Right lobe of liver (tissue), 6 donors: ENCODE measurements at places on chromosomes 3 and 15. TPM values are rescaled to one million over a fixed set of nuclear protein-coding genes. Genes with fewer than 3 reads are reported as not detected.

DNA sequence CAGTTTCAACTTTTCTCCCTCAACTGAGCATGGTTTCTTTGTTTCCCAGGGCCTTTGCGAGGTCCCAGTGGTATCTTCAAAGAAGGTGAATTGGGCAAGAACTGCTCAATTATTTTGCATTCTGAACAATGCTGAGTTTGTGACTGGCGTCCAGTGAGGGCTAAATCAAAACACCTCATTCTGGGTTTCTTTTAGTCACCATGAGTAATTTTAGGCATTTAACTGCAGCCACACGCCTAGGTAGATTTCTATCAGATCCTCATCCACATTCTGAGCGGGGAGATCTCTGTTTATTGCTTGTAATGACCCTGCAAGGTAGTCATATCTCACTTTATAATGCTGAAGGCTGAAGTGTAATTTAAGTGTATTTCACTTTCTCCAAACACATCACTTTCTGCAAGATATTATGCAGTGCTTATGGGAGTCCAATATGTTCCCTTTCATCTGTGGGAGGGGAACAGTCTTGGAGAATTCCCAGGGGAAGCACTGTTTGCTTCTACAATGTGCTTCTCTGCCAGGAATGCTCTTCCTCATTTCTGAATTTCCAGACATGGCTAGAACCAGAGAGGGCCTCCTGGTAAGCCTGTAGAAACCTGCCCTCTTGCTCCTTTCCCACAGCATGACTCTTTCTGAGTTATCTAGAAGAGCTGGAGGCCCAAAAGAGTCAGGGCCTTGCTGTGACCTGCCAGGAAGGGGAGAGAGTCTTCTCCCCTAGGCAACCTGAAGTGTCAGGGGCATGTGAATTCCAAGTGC is 91.7 kb downstream of the FRMD4B start:
- DNase-seq = no peak
- H3K36me3 ChIP-seq = no peaks in the 10 kb centered on the region
- H3K27ac ChIP-seq = no peak overlapping the region
- H3K4me1 ChIP-seq = no peaks in the 10 kb centered on the region
- H3K27me3 ChIP-seq = no peaks in the 10 kb centered on the region
- no peak overlapping the region for H3K4me3 ChIP-seq

DNA sequence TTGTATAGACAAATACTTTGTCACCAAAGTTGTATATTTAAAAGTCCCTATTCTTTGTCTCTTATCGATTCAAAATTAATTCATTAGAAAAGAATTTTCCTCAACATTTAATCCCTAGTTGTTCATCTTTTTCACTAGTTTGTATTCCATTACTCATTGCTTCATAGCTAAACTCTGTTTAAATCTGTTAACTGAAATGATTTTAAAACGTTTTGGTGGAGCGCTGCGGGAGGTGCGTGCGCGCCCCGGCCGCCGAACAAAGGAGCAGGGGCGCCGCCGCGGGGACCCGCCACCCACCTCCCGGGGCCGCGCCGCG is 56.4 kb upstream of the GOLGA8A start:
- no peaks in the 10 kb centered on the region for H3K36me3 ChIP-seq
- H3K27ac ChIP-seq = no peak overlapping the region
- no peaks in the 10 kb centered on the region for H3K27me3 ChIP-seq
- H3K4me3 ChIP-seq = no peak overlapping the region

DNA sequence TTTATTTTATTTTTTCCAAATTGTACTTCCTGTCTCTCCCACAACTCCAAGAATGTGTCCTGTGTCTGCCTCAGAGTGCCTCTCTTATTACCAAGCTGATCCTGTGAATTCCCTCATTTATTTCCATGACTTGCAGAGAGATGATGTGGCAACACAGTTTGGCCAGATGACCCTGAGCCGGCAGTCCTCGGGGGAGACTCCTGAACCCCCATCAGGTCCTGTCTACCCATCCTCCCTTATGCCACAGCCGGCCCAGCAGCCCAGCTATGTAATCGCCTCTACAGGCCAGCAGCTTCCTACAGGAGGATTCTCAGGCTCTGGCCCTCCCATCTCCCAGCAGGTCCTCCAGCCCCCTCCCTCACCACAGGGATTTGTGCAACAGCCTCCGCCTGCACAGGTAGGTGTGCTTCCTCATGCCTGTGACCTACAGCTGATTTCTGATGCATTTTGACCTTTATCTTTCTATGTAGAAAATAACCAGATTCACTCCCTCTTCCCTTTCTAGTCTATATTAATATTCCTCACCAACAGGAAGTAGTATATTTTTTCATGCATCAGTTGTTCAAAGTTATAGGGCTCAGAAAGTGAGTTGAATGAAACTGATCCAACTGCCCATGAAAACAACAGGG is 100.0 kb downstream of the ARPP21 start:
- no peak for DNase-seq
- no peak overlapping the region for H3K4me3 ChIP-seq
- H3K27ac ChIP-seq = no peak overlapping the region
- no peaks in the 10 kb centered on the region for H3K36me3 ChIP-seq
- H3K4me1 ChIP-seq = no peaks in the 10 kb centered on the region

GRCh38 chr3:76177610-76178009 is 392.3 kb upstream of the ZNF717 start:
- no peak overlapping the region for H3K27ac ChIP-seq
- no peaks in the 10 kb centered on the region for H3K4me1 ChIP-seq
- no peak overlapping the region for H3K4me3 ChIP-seq
- no peak for DNase-seq
- no peaks in the 10 kb centered on the region for H3K27me3 ChIP-seq

GPR62 gene
- 0.37 TPM for total RNA-seq

GRCh38 chr15:68424754-68425390 is 7.1 kb downstream of the ITGA11 start:
- H3K4me1 ChIP-seq = no peaks in the 10 kb centered on the region
- DNase-seq = no peak
- no peak overlapping the region for H3K27ac ChIP-seq

- no peak overlapping the region for H3K27ac ChIP-seq
- H3K27me3 ChIP-seq = no peaks in the 10 kb centered on the region
- no peak overlapping the region for H3K4me3 ChIP-seq
- no peaks in the 10 kb centered on the region for H3K4me1 ChIP-seq
These were observed 11.4 kb upstream of the PRR20G start for GRCh38 chr3:127299276-127299675.

- no peak overlapping the region for H3K27ac ChIP-seq
- H3K36me3 ChIP-seq = no peaks in the 10 kb centered on the region
- no peaks in the 10 kb centered on the region for H3K4me1 ChIP-seq
- no peak overlapping the region for H3K4me3 ChIP-seq
These were observed 303.4 kb upstream of the ROPN1 start for GRCh38 chr3:124295362-124295761.

- no peaks in the 10 kb centered on the region for H3K36me3 ChIP-seq
- no peaks in the 10 kb centered on the region for H3K27me3 ChIP-seq
- H3K4me1 ChIP-seq = peaks cover 7% of the 10 kb centered on the region
These were observed 4.2 kb downstream of the RARB start for GRCh38 chr3:25432176-25432720.

- H3K27me3 ChIP-seq = no peaks in the 10 kb centered on the region
- H3K4me3 ChIP-seq = no peak overlapping the region
- no peak overlapping the region for H3K27ac ChIP-seq
- H3K36me3 ChIP-seq = no peaks in the 10 kb centered on the region
- no peak for DNase-seq
- H3K4me1 ChIP-seq = no peaks in the 10 kb centered on the region
These were observed 7.7 kb upstream of the RAB27A start for GRCh38 chr15:55297315-55297714.

- no peak overlapping the region for H3K27ac ChIP-seq
- DNase-seq = no peak
These were observed 777.6 kb downstream of the PLOD2 start for GRCh38 chr3:145383416-145383815.

GRCh38 chr15:85704066-85704465 is 90.7 kb downstream of the KLHL25 start:
- no peaks in the 10 kb centered on the region for H3K27me3 ChIP-seq
- H3K4me1 ChIP-seq = peaks cover 8% of the 10 kb centered on the region
- H3K36me3 ChIP-seq = no peaks in the 10 kb centered on the region
- no peak overlapping the region for H3K27ac ChIP-seq
- no peak for DNase-seq
- no peak overlapping the region for H3K4me3 ChIP-seq

- no peak overlapping the region for H3K27ac ChIP-seq
- H3K36me3 ChIP-seq = peaks cover 14% of the 10 kb centered on the region
- no peak overlapping the region for H3K4me3 ChIP-seq
- H3K27me3 ChIP-seq = no peaks in the 10 kb centered on the region
These were observed 4.0 kb downstream of the CCDC51 start for GRCh38 chr3:48435774-48436476.

GOLGA8T gene
- total RNA-seq = 0.29 TPM

DNA sequence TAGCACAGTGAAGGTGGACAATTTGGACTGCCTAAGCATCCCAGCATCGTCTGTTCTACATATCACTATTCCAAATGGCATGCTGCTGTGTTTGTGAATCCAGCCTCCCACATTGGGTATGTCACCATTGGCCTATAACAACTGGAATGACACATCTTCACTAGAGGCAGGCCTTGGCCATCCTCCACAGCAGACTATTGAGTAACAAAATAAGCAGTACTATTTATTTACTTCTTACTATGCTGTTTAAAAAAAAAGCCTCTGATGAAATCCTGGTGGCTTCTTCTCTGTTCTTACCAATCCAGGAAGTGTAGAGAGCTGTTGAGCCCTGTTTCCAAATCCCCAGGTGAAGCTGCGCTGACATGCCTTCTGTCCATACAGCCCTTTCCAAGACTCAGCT is 30.6 kb upstream of the CERS3 start:
- H3K4me1 ChIP-seq = no peaks in the 10 kb centered on the region
- H3K27ac ChIP-seq = no peak overlapping the region
- no peak overlapping the region for H3K4me3 ChIP-seq
- H3K27me3 ChIP-seq = no peaks in the 10 kb centered on the region
- DNase-seq = peak; percentile 68
- H3K36me3 ChIP-seq = no peaks in the 10 kb centered on the region

MYRIP gene
- total RNA-seq = 19.2 TPM

DAZL gene
- not detected for total RNA-seq

- H3K36me3 ChIP-seq = no peaks in the 10 kb centered on the region
- no peak for DNase-seq
- H3K27ac ChIP-seq = no peak overlapping the region
- no peak overlapping the region for H3K4me3 ChIP-seq
These were observed 107.7 kb downstream of the OSBPL10 start for GRCh38 chr3:31873254-31873820.

GP9 gene
- not detected for total RNA-seq
